Stimulated activated CD4-positive, alpha-beta T cell treated with anti-CD3 and anti-CD28 coated beads, Interleukin-15, amount 100 ng/mL, for 48 hours (primary cell): ENCODE measurements at places on chromosomes 1 and 21.

- no peak for DNase-seq
Observed at GRCh38 chr1:51920130-51920529, 41.6 kb upstream of the NRDC start.

DNA sequence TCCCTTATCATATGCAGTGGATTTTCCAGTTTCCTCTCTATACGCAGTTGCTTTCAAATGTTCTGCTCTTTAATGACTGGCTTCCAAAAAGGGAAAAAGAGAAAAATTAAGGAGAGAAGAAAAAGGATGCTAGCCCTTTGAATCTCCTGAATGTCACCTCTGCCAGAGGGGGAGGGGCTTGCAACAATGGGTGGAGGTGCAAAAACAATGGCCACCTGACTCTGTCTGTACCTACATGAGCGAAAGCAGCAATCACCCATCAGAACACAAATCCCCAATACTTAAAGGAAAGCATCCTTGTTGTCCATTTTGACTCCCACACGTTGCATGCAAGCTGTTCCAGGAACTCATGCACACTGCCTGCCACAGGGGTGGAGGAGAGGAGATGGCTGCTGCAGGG is 61.2 kb downstream of the CCDC30 start:
- no peak for DNase-seq

GRCh38 chr1:29365906-29366670 is 129.8 kb downstream of the PTPRU start:
- DNase-seq = no peak

GRCh38 chr1:6426277-6426971 is 1.8 kb downstream of the ESPN start:
- no peak for DNase-seq

DNA sequence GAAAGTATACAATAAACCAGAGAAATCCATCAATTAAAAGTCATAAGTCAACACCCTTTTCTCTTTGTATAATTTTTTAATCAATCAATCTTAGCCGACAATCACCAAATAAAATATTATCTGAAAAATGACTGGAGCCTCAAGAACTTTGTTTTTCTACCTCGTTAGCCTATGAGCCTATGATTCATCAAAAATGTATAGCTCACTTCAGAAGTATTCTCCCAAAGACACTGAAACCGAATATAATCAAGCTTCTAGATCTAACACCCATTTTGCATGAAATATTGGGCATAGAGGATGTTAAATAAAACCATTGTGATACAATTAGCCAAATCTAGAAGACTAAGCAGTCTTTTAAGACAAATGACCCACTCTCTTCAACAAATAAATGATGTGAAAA is 17.8 kb upstream of the RSBN1 start:
- no peak for DNase-seq

DNA sequence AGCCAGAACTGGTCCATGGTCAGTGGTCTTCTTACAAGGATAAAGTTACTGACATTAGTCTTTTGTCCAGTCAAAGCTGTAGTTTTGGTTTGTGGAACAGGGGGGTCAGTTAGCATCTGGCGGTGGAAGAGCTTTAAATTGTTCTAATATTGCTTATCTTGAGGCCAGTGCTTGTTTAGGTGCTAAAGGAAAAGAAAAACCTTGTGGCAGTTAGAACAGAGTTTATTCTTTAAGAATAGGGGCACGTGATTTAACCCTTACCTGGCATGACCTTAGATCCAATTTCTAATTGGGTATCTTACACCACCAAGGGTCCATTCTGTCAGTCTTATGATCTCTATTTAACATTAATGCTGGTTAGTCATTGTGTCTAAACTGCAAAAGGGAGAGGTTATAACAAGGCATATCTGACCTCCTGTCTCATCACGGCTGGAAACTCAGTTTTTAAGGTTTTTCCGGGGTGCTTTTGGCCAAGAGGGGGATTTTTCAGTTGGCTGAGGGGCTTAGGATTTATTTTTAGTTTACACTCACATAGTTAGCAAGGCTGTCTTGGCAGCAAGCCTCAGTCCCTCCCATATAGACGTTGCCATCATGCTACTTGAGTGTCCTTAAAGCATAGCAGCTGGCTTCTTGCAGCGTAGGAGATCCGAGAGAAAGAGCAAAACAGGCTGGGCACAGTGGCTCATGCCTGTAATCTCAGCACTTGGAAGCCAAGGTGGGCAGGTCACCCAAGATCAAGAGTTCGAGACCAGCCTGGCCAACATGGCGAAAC is 60.1 kb upstream of the FAM89A start:
- no peak for DNase-seq

GRCh38 chr1:11925938-11926292 is 312 bp downstream of the KIAA2013 start:
- DNase-seq = no peak
